ENCODE measurements at places on chromosomes 11 and 22. TPM values are rescaled to one million over a fixed set of nuclear protein-coding genes. Genes with fewer than 3 reads are reported as not detected.

Gene NELL1
- not detected for total RNA-seq

DNA sequence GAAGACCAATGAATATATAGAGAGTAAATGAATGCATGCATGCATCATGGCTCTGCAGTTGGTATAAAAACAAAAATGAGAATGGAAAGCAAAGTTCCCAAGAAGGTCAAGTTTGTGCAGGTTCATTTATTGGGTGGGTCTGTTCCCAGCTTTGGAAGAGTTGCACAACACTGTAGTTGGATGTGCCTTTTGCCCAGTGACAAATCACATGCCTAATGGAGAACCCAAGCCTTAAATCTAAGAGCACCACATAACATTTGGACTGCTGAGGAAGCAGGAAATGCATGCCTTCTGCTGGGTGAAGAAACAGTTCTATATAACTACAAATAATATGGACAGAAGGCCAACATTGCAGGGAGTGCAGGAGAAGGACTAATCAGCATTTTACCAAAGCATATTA, 30.6 kb downstream of the PRCP start:
- no peak for DNase-seq
- H3K27ac ChIP-seq = no peak overlapping the region
- no peaks in the 10 kb centered on the region for H3K4me1 ChIP-seq
- H3K4me3 ChIP-seq = no peak overlapping the region
- no peaks in the 10 kb centered on the region for H3K36me3 ChIP-seq
- no peaks in the 10 kb centered on the region for H3K27me3 ChIP-seq

GRCh38 chr11:125517116-125517770, 21.2 kb upstream of the FEZ1 start:
- H3K4me3 ChIP-seq = no peak overlapping the region
- H3K4me1 ChIP-seq = no peaks in the 10 kb centered on the region
- no peaks in the 10 kb centered on the region for H3K36me3 ChIP-seq
- H3K27me3 ChIP-seq = no peaks in the 10 kb centered on the region

DNA sequence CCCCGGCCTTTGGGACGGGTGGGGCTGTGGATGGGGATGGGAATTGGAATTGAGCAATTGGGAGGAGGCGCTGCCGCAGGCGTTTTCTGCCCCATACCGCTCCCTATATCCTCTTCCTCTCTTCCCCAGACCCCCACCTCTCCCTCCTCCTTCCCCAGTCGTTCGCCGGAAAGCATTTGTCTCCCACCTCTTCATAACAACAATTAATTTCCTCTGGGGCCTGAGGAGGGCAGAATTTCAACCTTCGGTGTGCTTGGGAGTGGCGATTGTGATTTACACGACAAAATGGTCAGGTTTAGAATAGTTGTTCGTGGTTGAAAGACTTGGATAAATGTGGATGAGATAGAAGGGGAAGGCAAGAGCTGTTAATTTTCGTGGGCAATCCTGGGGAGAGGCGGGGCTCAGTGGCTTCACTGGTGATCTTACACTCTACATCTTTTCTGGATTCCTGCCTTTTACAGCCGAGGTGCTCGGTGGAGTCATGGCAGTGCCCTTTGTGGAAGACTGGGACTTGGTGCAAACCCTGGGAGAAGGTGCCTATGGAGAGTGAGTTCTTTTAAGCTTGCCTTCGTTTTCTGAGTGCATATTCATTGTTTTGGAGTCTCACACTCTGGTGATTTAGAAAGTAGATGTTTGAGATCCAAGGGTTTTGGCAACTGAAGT, 1.5 kb downstream of the CHEK1 start:
- no peaks in the 10 kb centered on the region for H3K36me3 ChIP-seq
- DNase-seq = no peak
- peak overlapping the region; percentile 82 for H3K4me3 ChIP-seq
- no peaks in the 10 kb centered on the region for H3K27me3 ChIP-seq
- peak overlapping the region; percentile 98 for H3K27ac ChIP-seq
- no peaks in the 10 kb centered on the region for H3K4me1 ChIP-seq

DNA sequence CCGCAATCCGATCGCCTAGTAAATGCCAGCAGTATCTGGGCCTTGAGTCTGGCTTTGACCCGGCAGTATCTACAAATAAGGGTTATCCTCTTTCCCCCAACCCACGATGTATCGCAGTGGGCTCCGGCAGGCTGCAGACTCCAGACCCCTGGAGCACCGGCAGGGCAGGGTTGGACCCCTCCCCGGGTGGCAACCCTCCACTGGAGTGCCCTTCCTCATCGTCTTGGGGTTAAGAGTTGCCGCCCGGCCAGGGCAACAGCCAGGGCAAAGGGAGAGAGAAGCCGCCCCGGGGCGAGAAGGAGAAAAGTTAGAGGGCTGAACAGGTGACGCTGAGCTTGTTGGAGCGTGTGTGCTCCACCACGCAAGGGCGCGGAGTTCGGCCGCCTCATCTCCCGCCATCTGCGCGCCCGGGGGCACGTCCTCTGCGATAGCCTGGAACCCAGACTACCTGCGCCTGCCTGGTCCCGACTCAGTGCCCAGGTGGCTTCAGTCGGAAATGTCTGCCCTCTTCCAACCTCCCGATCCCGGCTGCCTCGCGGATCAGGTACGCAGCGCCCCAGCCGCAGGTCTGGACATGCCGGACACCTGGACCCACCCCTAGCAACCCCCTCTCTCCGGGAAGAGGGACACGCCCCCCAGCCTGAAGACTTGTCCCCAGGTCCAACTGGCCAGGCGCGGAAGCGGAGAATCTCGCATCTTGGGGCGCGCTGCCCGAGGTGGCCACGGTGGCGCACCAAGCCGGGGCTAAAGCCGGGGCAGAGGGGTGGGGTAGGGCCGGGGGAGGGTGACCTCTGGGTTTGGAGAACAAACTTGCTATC, 1.2 kb downstream of the DSCAML1 start:
- no peak for DNase-seq
- H3K4me1 ChIP-seq = no peaks in the 10 kb centered on the region
- H3K27me3 ChIP-seq = peaks cover 5% of the 10 kb centered on the region
- no peak overlapping the region for H3K27ac ChIP-seq

GRCh38 chr11:77470504-77470903, 3.4 kb downstream of the PAK1 start:
- no peak for DNase-seq
- H3K27ac ChIP-seq = no peak overlapping the region
- H3K27me3 ChIP-seq = no peaks in the 10 kb centered on the region
- no peaks in the 10 kb centered on the region for H3K36me3 ChIP-seq
- H3K4me3 ChIP-seq = no peak overlapping the region
- H3K4me1 ChIP-seq = no peaks in the 10 kb centered on the region

GRCh38 chr22:20139391-20140106, 7.9 kb downstream of the ZDHHC8 start:
- no peak overlapping the region for H3K4me3 ChIP-seq
- H3K4me1 ChIP-seq = peaks cover 12% of the 10 kb centered on the region
- no peaks in the 10 kb centered on the region for H3K27me3 ChIP-seq
- no peak overlapping the region for H3K27ac ChIP-seq

Gene TPBGL
- not detected for total RNA-seq

DNA sequence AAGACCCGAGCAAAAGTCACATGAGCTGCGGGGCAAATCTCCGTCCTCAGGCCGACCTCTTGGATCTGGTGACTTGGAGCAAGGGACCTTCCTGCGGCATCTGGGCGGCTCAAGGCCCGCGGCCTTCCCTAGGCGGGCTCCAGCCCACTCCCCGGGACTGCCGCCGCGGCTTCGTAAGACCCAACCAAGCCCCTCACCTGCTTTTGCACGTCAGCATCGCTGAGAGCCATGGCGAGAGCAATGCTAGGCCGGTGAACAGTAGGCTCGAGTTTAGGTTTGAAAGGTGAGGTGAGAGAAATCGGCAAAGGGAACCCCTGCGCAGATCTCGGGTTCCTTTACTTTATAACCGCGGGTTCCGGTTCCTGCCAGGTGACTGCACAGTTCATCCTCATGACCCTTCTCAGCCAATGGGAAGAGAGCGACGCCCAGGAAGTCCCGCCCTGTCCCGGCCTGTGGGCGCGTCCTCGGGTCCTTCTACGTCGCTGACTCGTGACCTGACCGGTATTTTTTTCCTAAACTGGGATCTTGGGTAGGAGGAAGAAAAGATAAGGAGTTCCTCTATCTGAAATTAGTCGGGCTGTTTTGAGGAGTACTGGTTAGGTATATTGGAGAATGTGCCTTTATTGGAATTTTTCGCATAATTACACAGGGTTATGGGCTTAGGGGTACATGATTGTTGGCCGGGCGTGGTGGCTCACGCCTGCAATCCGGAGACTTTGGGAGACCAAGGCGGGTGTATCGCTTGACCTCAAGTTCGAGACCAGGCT, at the start of gene ATP6V1E1:
Gene ATP6V1E1 (minus strand): TSS at position 344 of the 767 bp plus-strand sequence. CDS start 114 bp downstream, at position 230.
- H3K27ac ChIP-seq = peak within 1 kb of the TSS; percentile 92
- H3K4me3 ChIP-seq = peak within 1 kb of the TSS; percentile 100
- DNase-seq = peak; percentile 96
- H3K27me3 ChIP-seq = no peaks in the 10 kb centered on the region

Gene MCHR1
- not detected for total RNA-seq

Gene TNRC6B
- 32.8 TPM for total RNA-seq

DNA sequence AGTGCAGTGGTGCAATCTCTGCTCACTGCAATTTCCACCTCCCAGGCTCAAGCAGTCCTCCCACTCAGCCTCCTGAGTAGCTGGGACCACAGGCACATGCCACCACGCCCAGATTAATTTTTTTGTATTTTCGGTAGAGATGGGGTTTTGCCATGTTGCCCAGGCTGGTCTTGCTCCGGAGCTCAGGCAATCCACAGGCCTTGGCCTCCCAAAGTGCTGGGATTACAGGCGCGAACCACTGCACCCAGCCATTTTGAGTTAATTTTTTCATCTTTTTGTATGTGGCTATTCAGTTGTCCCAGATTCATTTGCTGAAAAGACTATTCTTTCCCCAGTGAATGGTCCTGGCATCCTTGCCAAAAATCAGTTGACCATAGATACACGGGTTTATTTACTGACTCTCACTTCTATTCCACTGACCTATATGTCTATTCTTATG, 63.6 kb downstream of the MAPK1 start:
- no peaks in the 10 kb centered on the region for H3K4me1 ChIP-seq
- H3K27me3 ChIP-seq = no peaks in the 10 kb centered on the region
- H3K27ac ChIP-seq = no peak overlapping the region
- no peak for DNase-seq
- peaks cover 7% of the 10 kb centered on the region for H3K36me3 ChIP-seq

Gene MRGPRX3
- not detected for total RNA-seq

Gene FAT3
- 0.66 TPM for total RNA-seq

Measured in breast epithelium (tissue), 4 donors.